ENCODE measurements at places on chromosomes 7 and 10.

DNA sequence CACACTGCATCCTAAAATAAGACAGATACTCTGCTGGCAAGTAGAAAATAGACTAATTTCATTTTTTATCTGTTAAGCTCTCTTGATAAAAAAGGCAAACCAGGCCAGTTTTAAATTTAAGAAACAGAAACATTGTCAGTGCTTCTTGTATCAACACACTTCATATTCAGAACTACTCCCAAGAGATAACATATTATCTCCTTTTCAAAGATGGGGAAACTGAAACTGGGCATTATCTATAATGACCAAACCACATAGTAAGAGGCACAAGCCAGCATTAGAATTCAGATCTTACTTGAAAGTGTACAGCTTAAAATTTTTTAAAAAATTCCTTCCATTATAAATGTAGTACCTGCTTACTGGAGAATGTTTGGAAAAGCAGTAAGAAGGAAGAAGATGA, 14.7 kb downstream of the SRI start:
- no peak for DNase-seq

DNA sequence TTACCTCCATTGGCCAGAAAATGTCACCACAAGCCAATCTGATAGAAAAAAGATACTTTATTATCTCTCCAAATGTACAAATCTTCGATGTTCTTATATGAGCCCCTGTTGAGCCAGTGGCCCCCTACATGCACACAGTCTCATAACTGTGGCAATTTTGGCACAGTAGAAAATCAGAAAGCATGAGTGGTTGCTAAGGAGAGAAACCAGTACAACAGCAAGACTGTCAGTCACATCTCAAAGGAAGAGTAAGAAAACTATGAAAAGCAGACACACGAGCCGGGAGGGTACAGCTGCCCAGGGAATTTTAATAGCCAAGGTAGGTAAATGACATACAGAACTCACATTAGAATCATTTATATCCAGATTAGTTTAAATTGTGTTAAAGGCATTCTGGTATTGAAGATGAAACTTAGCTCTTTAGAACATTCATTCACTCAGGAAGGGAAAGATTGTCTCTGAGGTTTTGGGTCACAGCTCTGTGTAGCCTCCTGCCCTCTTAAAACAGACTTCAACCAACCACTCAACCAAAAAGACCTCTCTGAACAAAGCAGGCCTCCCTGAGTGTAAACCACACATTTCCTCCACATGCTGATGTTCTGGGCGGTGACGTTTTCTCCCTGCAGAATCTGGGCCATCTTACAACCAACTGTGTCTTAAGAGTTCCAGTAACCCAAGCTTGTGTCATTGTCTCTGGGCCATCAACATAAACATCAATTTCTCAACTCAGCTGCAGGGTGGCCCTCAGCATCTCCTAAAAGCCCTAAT, 80.8 kb upstream of the ADAM12 start:
- no peak for DNase-seq

- DNase-seq = no peak
Measured at GRCh38 chr10:36450380-36450779, 675.0 kb upstream of the ANKRD30A start.

GRCh38 chr10:62545160-62546066, 171.2 kb downstream of the ZNF365 start:
- DNase-seq = no peak

GRCh38 chr7:151815419-151815818, 61.5 kb downstream of the PRKAG2 start:
- DNase-seq = no peak

- peak; percentile 23 for DNase-seq
Measured at GRCh38 chr10:12539350-12540164, 190.2 kb downstream of the CAMK1D start.

GRCh38 chr10:24963521-24964041, 11.2 kb upstream of the PRTFDC1 start:
- DNase-seq = no peak

DNA sequence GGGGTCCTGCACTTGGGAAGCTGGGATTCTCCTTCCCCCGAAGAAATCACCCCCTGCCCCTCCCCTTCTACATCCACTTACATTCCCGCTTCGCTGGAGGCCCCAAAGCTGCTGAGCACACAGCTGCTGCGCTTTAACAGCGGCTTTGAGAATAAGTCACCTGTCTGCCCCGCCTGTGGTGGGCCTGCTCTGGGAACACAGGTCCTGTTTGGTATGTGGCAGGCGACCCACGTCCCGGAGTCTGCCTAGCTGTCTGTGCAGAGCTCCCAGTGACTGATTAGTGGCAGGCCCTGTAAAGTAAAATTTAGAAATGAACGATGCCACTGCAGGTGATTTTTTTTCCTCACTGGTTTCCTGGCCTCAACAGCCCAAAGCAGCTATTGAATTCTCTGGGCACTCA, 47.0 kb downstream of the CDH23 start:
- no peak for DNase-seq

DNA sequence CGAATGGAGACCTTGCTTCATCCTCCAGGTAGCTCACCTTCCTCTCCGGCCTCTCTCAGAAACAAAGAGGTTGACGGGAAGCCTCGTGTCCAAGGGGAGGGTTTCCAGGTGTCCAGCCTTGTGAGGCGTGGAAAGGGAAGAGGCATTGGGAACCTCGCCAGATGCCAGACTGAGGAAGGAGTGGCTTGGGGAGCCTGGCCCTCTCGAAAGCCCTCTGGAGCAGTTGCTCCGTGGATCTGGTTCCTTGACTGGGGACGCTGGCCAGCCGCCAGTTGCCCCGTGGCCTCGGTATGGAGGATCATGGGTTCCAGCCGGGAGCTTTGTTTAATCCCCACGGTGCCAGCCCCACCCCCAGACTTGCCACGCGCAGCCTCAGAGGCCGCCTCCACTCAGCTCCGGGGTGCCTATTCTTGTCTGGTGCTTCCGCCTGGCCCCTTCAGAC, 30.3 kb upstream of the SUN1 start:
- DNase-seq = peak; percentile 79

GRCh38 chr7:151301471-151302462, 39.8 kb upstream of the NUB1 start:
- DNase-seq = no peak

- DNase-seq = peak; percentile 96
Measured at GRCh38 chr7:130379921-130380860, at the start of gene CPA1. Gene CPA1, plus strand, starts transcription at chr7:130380494. Its CDS starts 27 bp downstream, at chr7:130380521.

- DNase-seq = no peak
Measured at GRCh38 chr10:93334901-93335327, 147.2 kb downstream of the MYOF start.

- DNase-seq = no peak
Measured at GRCh38 chr10:79084972-79085597, 16.3 kb downstream of the ZMIZ1 start.

GRCh38 chr10:6009961-6010360, 32.6 kb upstream of the IL15RA start:
- DNase-seq = no peak

DNA sequence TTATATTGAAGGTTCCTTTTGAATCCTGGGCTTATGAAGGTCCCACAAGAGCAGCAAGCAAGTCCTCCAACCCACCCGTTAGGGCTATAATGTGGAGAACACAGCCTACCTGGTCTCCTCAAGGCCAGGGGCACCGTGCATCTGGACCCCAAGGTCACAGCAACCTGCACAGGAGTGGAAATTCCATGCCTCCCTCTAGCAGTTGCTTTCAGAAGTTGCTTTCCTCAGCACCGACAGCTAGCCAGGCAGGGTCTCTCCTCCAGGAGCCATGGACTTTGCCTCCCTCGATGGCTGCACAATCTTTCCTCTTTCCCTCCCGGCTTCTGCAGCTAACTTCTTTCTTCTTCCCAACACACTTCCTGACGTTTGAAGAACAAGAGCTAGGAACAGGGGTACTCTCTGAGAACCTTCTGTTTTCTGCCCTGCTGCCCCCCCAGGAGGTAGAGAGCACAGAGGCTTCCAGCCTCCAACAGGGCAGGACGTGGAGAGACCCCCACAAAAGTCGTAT, 149.8 kb downstream of the PTPN20 start:
- no peak for DNase-seq

DNA sequence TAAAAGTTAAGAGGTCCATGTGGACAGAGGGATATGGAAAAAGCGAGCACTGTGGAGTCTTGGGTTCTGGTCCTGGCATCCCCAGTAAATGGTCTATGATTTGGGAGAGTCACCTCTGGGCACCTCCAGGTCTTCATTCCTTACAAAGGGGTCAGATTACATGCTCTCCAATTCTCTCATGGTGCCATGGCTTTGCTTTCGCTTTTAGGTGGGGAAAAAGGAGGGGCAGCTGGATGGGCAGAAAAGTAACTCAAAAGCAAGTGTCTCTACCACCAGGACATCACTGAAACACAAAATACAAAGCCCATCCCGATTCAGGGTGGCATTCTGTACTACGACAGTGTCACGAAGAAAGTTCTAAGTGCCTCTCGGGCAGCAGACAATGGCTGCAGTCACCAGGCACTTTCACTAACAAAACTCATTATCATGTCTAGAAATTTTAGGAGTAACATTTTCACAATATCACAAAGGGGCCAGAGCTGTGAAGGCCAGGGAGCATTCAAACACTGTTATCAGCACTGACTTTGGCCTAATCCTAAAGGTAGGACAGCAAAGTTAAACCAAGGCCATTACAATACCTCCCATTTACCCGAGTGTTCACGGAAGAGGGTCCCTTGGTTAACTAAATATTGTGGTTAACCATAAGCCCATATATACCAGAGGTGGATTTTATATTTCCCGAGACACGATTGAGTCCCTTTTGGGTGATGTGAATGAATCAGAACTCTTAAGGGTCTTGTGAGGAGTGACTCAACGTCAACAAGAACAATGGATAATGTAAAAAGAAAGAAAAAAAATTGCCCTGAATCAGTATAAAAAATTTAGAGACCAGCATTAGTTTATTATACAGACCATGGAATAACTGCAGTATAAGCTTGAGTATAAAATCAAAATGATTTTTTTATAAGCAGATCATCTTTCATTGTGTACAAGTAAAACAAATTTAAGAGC, 2.5 kb downstream of the PSAP start:
- DNase-seq = no peak

DNA sequence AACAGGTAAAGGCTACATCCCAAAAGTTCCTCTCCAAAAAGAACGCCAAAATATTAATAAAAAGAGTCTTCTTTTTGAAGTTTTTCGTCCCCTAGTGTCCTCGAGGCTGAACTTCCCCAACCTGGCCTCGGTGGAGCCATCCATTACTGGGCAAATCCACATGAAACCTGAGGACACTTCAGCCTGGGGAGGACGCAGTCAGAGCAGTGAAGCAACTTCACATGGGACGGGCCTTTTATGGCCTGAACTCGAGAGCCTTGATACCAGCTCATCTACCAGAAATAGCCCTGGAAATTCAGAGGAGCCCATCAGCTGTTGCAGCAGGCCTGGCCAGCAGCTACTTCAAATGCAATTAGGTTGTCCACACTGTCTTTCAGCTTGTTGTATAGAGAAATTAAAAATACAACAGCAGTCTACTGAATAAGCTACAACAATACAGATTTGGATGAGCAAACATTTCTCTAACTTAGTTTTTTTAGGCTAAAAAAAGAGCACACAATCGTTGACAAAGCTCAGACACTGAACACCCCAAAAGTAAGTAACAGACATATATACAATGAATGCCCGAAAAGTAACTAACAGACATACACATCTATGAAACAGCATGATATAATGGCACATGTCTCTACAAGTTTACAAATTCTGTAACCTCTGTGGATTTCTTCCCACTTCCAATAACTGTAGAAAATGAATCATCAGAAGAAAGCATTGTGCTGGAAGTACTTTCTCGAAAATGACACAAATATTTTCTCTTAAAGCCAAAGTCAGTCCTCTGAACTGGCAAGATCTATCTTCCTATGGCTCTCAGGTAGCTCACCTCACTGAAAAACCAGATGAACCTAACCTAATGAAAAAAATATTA, at the start of gene SVIL:
Gene SVIL (minus strand): TSS at position 208 of the 862 bp plus-strand sequence. CDS start 79,913 bp downstream, outside the sequence.
- DNase-seq = peak; percentile 27

GRCh38 chr10:30894221-30894620, 137.4 kb downstream of the ZNF438 start:
- DNase-seq = no peak

- DNase-seq = peak; percentile 87
Measured at GRCh38 chr7:977326-978048, 2.1 kb upstream of the COX19 start.

GRCh38 chr10:129963641-129964501, at the start of gene EBF3:
Gene EBF3, minus strand, starts transcription at chr10:129964274. Its CDS starts 506 bp downstream, at chr10:129963768.
- peak; percentile 55 for DNase-seq

- no peak for DNase-seq
Measured at GRCh38 chr7:66016131-66016461, 34.1 kb upstream of the GUSB start.

GRCh38 chr10:67696679-67697078, 684 bp upstream of the CTNNA3 start:
- no peak for DNase-seq

DNA sequence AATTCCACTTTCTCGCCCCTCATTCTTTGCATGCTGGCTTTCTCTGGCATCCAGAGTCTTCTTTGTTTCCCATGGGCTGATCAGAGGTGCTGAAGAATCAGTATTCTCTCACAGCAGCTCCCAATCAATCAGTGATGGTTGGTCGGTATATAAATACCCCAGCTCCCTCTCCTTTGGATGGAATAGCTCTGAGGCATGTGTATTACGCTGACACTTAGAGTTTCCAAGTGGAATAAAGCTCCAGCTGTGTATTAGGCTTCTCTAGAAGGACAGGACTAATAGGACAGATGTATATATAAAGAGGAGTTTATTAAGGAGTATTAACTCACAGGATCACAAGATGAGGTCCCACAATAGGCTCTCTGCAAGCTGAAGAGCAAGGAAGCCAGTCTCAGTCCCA, 218.3 kb upstream of the GRB10 start:
- DNase-seq = no peak

DNA sequence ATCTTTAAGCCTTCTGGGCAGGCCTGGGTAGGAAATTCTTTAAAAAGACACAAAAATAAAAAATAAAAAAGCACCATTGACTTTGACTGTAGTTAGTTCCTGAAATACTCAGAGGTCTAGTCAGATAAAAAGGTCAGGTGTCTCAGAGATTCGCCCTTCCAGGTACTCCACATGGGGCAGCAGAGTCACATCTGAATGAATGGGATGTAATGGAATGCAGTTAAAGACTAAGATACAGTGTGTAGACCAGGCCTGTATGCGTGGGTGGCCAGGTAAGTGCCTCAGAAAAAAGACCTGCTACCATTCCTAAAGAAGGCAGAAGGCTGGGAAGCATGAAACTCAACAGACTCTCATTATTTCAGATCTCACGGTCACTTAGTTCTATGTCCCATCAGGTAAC, 68.6 kb upstream of the SEM1 start:
- DNase-seq = no peak

DNA sequence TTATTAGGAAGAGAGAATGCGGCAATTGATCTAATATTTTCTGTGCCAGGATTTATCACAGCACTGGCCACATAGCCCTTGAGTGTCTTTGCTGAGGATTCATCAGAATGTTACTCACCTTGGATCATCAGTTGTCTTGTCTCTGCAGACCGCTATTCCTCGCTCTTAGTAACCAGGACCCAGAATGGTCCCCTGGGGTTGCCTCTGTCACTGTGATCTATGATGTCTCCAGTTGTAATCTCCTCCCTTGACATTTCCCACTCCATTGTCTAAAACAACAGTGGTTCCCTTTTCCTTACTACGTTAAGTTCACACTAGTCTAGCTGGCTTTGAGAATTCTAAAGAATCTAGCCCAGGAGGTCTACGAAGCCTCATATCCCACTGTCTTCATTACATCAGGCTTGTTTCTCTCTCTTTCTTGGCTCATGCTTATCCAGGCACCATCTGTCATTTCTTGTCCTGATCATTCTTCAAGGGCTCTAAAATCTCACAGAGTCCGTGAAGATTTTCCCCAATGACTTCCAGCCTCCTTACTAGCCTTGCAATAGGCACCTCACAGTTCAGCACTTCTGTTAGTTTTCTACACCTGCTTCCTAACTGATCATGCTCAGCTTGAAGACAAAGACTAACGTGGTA, 125.8 kb downstream of the CUBN start:
- DNase-seq = no peak
